Suppressor macrophage treated with lipopolysaccharide for 4 hours (primary cell): ENCODE measurements at places on chromosomes 16 and 17.
A peak's percentile ranks its signal among the peaks of the same experiment; 100 is the strongest.

- no peak for DNase-seq
Observed at GRCh38 chr17:77936881-77937280, 21.6 kb upstream of the TNRC6C start.

- DNase-seq: peak; percentile 83
Observed at GRCh38 chr17:57939797-57940196, 15.4 kb downstream of the CUEDC1 start.

DNA sequence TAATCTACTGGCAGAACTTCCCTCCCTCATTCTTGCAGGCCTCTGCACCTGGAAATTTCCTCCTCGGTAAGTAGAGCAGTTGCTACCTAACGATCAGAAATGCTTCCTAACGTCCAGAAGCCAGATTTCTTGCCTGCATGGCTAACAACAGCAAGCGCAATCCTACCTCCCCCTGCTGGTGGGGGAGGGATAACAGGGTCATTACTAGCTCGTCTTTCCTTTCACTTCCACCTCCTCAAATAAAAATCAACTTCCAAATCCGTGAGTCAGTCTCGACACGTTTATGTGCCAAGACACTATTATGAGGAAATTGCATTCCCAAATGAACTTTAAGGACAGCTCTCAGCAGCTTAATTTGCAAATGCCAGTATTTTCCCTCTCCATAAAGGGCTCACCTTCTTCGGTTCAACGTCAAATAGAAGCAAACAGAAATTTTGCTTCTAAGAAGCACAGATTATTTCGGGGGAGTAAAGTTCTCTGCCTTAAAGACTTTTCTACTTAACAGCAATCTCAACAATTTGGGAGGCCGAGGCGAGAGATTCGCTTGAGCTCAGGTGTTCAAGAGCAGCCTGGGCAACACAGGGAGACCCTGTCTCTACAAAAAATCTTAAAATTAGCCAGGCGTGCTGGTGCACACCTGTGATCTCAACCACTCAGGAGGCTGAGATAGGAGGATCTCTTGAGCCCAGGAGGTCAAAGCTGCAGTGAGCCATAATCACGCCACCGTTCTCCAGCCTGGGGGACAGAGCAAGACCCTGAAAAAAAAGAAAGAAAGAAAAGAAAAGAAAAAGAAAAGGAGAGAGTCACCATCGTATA, 188.6 kb upstream of the PSMD7 start:
- peak; percentile 79 for DNase-seq

DNA sequence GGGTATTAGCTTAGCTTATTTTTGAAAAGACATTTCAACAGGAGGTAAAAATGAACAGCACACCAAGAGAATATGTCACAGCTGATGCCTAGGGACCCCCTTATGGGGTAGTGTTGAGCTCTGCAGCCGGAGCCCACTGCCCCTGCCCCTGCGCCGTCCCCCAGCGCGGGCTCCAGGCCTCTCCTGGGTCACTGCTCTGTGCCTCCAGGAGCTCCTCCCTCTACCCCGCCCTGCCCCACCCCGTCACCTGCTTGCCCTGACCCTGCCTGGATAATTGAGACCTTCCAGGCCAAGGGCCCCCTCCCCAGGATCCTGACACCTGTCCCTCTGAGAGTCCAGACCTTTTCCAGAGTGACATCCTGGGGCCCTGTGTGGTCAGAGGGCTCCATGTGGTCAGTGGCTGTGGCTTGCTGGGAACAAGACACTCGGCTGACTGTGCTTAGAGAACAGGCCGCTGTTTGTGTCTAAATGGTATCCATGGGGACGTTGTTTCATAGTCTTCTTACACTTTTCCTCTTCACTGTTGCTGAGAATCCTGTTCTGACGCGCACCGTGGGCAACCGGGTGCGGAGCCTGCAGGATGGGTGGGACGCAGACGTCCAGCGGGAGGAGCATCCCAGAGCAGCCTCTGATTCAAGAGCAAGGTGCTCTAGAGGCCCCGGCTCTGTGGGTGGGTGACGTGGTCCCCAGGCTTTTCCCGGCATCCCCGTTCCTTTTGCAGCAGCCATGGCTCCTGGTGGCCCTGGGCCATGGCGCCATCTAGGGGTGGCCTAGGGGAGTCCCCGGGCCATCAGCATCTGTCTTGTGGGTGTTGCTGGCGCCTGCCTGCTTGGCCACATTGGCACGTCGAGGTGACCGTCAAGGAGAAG, 20.0 kb upstream of the WFIKKN1 start:
- peak; percentile 68 for DNase-seq

- no peak for DNase-seq
Observed at GRCh38 chr17:28970879-28971278, 19.6 kb upstream of the PHF12 start.
